Stimulated activated CD8-positive, alpha-beta memory T cell treated with anti-CD3 and anti-CD28 coated beads, Interleukin-15, amount 100 ng/mL, for 48 hours (primary cell): ENCODE measurements at places on chromosomes 6 and 20.

GRCh38 chr20:6525447-6526303 lies 241.8 kb upstream of the BMP2 start:
- no peak for DNase-seq

DNA sequence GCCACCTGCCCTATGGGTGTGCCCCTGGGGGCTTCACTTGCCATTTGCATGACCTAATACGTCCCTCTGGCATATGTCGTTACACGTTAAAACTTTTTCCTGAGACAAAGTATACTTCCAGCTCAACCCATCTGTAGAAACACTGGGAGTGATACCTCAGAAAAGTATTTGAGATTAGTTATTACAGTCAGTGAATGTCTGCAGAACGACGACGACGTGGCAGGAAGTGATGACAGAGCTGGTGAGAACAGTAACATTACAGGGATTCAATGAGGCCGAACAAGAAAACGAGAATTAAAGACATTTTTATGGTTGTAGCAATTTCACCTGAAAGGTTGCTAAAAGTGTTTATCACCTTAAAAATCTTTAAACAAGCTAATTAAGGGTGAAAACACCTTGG lies 40.2 kb downstream of the SASH1 start:
- no peak for DNase-seq

- no peak for DNase-seq
Observed at GRCh38 chr6:17971128-17972073, 16.0 kb downstream of the KIF13A start.

- DNase-seq: no peak
Observed at GRCh38 chr20:15921930-15922329, 651.3 kb downstream of the KIF16B start.

- no peak for DNase-seq
Observed at GRCh38 chr6:45667300-45667699, 289.6 kb upstream of the SUPT3H start.

- DNase-seq: no peak
Observed at GRCh38 chr6:87925373-87926060, 122.1 kb upstream of the SPACA1 start.

- no peak for DNase-seq
Observed at GRCh38 chr20:44422083-44422482, 53.6 kb upstream of the TTPAL start.

GRCh38 chr6:144190593-144190992 lies 40.3 kb downstream of the STX11 start:
- no peak for DNase-seq

GRCh38 chr20:17747431-17747846 lies 47.7 kb downstream of the BANF2 start:
- no peak for DNase-seq

DNA sequence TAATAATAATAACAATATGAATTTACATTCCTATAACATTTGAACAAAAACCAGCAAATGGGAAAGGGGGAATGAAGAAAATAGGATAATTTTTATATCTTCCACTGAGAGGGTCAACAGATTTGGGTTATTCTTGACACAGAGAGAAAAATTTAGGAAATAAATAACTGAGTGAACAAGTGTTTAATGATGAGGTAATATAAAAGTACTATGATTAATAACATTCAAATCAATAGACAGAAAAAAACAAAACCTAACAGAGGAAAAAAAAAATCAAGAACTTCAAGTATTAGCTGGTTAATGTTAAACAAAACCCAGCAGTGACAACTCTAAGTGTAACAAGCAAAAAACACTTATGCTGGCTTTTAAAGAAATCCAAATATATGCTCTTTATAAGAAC lies 66.5 kb downstream of the LCA5 start:
- no peak for DNase-seq

- DNase-seq: no peak
Observed at GRCh38 chr6:81450180-81450579, 302.3 kb downstream of the TENT5A start.

DNA sequence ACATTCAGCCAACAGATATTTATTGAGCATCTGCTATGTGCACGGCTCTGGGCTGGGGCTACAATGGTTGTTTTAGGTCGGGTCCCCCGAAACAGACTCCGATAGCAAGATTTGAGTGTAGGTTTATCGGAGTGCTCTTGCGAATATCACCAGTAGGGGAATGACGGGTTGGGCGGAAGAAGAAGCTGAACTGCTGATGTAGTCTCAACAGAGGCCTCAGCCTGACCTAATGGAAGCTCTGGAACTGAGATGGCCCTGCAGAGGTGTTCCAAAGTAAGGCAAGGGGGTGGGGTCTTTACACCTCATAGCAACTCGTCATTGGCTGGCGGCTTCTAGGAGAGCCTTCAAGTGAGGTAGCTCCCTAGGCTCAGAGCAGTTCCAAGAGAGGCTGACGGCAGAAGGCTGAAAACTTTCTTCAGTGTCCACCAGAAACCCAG lies 1.1 kb downstream of the L3MBTL1 start:
- DNase-seq: no peak

- peak; percentile 31 for DNase-seq
Observed at GRCh38 chr6:105452924-105453756, 50.3 kb upstream of the PREP start.

GRCh38 chr6:160029525-160029924 lies 60.6 kb downstream of the IGF2R start:
- DNase-seq: no peak

- no peak for DNase-seq
Observed at GRCh38 chr20:21874127-21874526, 168.7 kb downstream of the PAX1 start.

DNA sequence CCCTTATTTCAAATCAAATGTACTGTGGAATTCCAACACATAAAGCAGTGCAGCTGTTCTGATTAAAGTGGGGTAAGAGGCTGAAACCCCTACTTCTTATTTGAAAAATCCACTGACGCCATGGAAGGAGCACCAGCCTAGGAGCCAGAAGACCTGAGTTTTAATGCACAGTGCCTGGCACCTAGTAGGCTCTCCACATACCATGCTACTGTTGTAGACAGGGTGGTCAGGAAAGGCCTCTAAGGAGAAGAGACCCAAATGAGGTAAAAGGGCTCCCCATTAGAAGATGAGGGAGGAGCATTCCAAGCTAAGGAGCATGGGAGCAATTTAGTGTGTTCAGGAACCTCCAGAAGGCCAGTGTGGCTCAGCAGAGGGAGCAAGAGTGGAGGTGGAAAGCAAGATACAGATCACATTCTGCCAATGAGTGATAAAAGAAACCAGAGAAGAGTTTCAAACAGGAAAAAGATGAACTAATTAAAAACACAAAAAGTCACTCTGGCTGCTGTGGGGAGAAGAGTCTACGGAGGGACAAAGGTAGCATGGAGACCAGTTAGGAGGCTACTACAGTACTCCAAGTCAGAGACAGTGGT lies 11.8 kb upstream of the ZNF76 start:
- no peak for DNase-seq

- no peak for DNase-seq
Observed at GRCh38 chr6:107600121-107600520, 110.2 kb downstream of the SOBP start.

DNA sequence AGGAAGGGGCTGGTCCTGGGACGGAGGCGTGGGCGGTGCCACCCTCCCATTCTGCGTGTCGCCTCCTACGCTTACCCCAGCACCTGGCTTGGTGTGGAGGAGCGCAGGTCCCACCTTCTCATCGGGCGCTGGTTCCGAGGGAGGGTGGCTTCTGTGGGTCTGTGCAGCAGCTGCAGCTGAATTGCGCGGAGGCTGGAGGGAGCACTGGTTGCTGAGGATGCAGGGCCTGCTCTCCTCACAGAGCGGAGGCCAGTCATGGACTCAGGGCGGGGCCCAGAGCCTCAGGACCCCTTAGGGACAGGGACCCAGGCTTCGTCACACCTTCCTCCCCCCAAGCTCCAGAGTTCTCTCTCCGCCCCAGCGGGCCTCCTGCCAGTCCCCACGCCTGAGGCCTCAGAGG lies 127.8 kb upstream of the MAP3K4 start:
- no peak for DNase-seq

- DNase-seq: peak; percentile 27
Observed at GRCh38 chr6:16305246-16305725, 66.9 kb downstream of the GMPR start.

DNA sequence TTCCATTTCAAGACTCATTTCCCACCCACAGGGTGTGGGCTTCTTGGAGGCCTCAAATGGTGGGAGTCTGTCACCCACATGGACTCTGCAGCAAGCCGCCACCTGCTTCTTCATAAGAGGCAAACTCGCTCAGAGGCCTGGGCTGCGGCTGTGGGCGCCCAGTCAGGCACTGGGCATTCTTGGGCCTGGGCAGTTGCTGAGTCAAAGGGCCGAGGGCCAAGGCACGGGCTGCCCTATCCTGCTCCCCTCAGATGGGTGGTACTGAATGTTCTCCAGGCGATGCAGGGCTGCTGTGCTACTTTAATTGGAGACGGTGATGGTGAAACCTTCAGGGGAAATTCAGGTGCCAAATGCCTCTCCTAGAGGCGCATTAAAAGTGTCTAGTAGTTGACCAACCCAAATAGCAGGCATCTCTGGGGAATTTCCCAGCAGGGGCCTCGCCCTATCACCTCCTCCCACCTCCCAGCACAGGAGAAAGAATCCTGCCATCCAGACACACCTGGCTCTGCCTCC lies 57.9 kb downstream of the MAFB start:
- DNase-seq: no peak

DNA sequence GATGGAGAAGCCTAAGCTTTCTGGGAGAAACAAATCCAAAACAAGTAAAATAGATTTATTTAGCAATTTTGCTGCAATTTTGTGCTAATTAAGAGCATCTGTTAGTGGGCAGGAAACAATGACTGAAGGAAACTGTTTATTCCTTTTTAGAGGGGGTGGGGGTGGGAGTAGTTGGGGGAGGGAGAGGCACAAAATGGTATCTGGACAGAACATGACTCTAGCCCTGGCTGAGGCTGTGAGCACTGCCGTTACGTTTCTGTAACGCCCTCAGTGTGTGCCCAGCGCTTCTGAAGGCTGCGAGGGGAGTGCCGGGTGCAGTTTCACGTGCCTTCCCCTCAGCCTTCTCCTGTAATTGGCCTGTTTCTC lies 28.8 kb downstream of the METTL24 start:
- DNase-seq: no peak

GRCh38 chr6:116008470-116009243 lies 52.0 kb downstream of the FRK start:
- no peak for DNase-seq

GRCh38 chr6:31701666-31702404 lies 1.3 kb downstream of the ABHD16A start:
- no peak for DNase-seq

DNA sequence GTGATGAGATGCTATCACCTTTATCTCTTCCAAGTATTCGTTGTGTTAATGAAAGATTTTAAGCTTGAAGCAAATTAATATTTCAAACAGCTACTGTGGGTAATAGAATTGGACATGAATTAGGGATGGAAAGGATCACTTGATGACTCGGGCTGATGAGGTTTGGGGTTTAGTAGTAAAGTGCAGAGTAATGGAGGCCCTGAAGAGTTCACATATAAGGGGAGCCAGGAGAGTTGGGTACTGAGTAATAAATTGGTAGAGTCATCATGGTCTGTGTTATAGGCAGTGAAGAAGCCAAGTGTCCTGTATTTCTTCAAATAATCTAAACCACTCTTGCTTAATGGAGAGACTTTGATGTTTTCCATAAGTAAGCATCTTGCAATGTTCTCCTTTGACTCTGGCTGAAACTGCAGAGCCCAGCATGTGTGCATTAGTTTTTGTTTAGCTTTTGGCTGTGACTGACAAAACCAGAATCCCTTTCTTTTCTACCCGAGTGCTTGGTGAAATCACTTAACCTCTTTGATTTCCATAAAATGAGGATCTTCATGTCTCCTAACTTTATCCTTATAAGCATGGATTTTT lies 57.6 kb downstream of the L3MBTL3 start:
- no peak for DNase-seq

- no peak for DNase-seq
Observed at GRCh38 chr20:50658804-50659380, 32.5 kb downstream of the RIPOR3 start.

- DNase-seq: no peak
Observed at GRCh38 chr6:56547687-56548086, 95.0 kb downstream of the DST start.

DNA sequence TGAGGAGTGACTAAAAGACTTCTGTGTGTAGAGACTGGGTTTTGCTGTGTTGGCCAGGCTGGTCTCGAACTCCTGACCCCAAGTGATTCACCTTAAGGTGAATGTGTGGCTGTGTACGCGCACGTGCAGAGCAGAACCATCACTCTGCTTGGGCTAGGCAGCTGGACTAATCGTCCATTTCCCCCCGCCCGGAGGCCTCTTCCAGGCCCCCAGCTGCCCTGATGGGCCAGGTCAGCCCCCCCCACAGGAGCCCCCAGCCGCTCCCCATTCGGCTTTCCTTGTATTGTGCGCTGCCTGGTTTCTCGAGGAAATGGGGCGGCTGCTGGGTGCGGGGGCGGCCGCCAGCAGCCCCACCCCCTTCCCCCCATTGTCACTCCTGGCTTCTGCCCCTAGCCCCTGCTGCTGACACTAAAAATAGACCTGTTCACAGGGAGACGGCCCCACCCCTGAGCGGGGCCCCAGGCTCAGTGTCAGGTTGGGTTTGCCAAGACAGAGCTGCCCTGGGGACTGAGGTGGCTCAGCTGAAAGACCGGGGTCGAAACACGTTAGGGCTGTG lies 24.6 kb upstream of the CSNK2A1 start:
- no peak for DNase-seq

- DNase-seq: no peak
Observed at GRCh38 chr20:44079291-44079690, 107.7 kb downstream of the JPH2 start.

- no peak for DNase-seq
Observed at GRCh38 chr20:61185841-61186601, 66.0 kb upstream of the CDH4 start.

- DNase-seq: no peak
Observed at GRCh38 chr20:48866936-48867335, 39.1 kb upstream of the PREX1 start.

DNA sequence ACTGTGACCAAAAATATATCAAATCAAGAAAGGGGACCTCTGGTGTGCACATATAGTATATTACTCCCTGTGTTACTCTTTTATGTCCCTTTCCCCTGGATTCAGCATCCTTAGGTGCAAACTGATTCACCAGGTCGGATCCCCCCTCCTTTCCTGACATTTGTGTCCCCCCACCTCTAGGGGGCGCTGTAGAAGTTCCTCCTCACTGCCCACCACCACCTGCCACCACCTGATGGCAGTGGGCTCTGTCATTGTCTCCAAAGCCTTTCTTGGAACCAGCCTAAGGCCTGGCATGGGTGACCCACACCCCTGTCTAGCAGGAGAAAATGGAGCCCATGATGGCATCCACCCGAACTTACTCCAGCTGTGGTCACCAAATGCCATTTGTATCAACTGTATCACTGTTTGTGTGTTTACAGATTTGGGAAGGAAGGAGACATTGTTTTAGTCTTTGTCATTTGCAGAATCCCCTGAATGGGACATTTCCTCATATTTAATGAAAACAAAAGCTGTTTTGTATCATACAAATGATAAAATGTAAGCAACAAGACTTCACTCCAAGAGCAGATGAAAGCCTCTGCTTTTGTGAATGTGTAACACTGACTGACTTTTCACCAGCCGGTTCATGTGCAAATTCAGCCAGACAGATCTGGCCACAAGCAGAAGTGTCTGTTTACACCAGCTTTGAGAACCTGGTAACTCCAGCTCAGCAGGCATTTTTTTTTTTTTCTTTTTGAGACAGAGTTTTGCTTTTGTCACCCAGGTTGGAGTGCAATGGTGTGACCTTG lies 66.2 kb downstream of the ARMC2 start:
- no peak for DNase-seq
